ENCODE measurements at places on chromosomes 16 and 17.

DNA sequence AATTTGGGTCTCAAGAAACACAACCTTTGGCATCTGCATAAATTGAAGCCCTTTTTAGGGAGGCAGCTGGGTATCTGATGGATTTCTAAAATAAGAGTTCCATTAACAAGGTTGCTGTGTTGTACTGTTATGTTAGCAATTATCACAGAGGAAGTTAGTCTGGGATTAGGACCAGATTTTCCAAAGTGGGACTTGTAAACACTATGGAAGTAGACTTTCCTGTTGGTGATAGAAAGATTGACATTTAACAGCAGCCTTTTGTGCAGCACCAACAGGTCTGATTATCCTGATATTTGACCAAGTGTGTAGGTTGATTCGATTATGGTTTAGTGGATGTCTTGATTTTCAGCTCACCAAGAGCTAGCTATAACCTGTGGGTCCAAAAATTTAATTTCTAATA lies 46.4 kb downstream of the TMEM100 start:
- DNase-seq = no peak

GRCh38 chr17:65519462-65519861 lies 42.0 kb downstream of the AXIN2 start:
- DNase-seq = no peak

- DNase-seq = peak; percentile 6
These were observed 125.2 kb upstream of the SOX9 start for GRCh38 chr17:71995590-71995989.

GRCh38 chr16:67781565-67781921 lies 24.8 kb downstream of the RANBP10 start:
- DNase-seq = no peak

GRCh38 chr16:54812229-54812628 lies 118.4 kb upstream of the IRX5 start:
- DNase-seq = peak; percentile 20

GRCh38 chr16:82331974-82332750 lies 162.1 kb upstream of the MPHOSPH6 start:
- DNase-seq = no peak

GRCh38 chr17:29474297-29474696 lies 84.1 kb downstream of the TAOK1 start:
- no peak for DNase-seq

- no peak for DNase-seq
These were observed 158.7 kb upstream of the TBX2 start for GRCh38 chr17:61240851-61241468.

GRCh38 chr16:24499193-24499814 lies 40.1 kb upstream of the RBBP6 start:
- DNase-seq = peak; percentile 56

- DNase-seq = no peak
These were observed 24.9 kb downstream of the CDRT15 start for GRCh38 chr17:14211801-14212200.

GRCh38 chr16:81837312-81837751 lies 58.2 kb downstream of the PLCG2 start:
- DNase-seq = no peak

GRCh38 chr17:74250324-74250995 lies 23.6 kb upstream of the DNAI2 start:
- DNase-seq = no peak

- DNase-seq = no peak
These were observed at the start of gene HSF5 for GRCh38 chr17:58487589-58488427. Gene HSF5 (minus strand): TSS chr17:58488408. CDS start chr17:58488274, 134 bp downstream.
